ENCODE measurements at places on chromosomes 1 and 21.
A peak's percentile ranks its signal among the peaks of the same experiment; 100 is the strongest.

DNA sequence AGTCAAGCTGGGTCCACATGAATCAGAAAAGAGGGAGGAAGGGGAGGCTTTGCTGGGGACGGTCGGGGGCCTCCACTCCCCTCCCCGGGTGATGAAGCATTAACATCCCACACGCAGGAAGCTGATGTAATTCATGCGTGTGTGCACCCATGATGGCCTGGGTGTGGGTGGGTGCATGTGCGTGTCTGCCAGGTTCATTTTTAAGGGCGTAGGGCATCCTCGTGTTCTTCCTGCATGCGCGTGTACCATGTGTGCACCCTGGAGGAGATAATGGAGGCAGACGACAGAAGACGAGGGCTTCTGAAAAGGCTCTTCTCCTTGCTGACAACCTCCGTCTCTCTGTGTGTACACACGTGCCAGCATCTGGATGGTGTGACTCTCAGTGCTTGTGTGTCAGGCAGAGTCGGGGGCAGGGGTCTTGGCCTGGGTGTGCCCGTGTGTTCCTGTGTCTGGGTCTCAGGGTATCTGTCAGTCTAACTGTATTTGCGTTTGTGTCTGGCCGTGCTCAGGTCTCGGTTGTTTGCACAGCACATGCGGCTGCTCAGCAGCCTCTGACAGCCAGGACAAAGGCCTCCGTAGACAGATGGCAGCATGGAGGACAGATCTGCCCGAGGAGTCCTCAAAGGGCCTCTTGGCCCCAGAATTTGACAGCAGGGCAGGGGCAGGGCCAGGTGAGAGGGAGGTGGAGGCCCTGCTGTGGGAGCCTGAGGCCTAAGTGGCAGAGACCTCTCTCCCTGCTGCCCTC lies 2.4 kb downstream of the RAP1GAP start:
- no peak for DNase-seq

- no peak for DNase-seq
These were observed 7.8 kb downstream of the ZBTB7B start for GRCh38 chr1:155010211-155010918.

DNA sequence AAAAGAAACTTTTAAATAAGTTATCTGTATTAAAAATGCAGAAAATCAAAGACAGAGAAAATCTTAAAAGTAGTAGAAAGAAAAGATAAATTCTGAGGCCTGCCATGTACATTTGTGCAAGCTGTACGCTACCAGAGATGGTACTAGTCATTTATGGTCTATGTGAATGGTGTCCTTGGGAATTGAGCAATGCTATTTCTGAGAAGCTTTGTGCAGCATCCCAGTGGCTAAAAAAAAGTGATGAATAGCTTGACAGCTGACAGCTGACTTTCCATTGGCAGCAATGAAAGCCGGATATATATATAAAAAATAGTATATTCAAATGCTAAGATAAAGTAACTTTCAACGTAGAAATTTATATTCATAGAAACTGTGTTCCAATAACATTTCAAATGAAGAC lies 58.8 kb upstream of the KCTD3 start:
- no peak for DNase-seq

- DNase-seq, result no peak
These were observed 20.6 kb downstream of the XKR8 start for GRCh38 chr1:27980216-27980845.

- DNase-seq, result peak; percentile 39
These were observed 714 bp downstream of the DFFA start for GRCh38 chr1:10471411-10472219.

DNA sequence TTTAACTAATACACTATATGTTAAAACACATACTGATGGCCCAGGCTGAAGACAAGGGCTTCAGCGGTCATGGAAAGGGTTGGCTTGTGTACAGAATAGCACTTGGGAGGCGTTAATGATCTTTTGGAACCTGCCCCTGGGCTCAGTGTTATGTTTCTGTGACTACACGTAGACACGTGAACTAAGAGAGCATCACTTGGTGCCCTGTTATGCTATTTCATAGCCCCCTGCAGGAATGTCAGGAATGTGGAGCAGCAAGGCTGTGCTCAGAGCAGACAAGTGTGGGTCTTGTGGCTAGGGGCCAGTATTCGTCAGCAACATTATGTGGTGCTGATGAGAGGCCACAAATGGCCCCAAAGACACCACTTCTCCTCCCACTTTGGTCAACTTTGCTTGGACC lies 132.4 kb downstream of the MAP3K21 start:
- DNase-seq, result no peak

DNA sequence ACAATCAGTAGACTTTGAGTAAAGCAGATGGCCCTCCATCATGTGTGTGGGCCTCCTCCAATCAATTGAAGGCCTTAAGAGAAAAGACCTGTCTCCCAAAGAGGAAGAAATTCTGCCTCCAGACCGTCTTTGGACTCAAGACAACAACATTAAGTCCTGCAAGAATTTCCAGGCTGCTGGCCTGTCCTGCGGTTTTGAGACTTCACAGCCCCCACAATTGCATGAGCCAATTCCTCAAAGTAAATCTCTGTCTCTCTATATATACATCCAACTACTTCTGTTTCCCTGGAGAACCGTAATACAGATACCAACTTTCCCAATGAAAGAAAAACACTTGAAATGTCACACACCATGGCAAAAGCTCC lies 16.4 kb downstream of the REG4 start:
- no peak for DNase-seq

DNA sequence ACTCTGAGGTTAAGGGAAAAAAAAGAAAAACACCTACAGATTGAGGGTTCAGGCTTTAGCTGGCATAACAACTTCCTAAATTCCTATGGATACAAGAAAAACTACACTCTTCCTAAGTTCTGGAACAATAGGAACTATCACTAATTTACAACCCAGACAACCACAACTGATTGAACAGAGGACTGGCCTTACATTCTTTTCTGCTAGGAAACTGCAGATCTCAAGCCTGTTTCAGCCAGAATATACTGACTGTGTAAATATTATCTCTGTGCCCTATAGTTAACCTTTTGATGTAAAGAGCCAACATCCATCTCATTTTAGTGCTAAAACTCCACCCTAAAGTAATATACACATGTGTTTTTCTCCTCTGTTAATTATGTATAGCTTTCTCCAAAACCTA lies 1186.5 kb upstream of the TMPRSS15 start:
- no peak for DNase-seq

DNA sequence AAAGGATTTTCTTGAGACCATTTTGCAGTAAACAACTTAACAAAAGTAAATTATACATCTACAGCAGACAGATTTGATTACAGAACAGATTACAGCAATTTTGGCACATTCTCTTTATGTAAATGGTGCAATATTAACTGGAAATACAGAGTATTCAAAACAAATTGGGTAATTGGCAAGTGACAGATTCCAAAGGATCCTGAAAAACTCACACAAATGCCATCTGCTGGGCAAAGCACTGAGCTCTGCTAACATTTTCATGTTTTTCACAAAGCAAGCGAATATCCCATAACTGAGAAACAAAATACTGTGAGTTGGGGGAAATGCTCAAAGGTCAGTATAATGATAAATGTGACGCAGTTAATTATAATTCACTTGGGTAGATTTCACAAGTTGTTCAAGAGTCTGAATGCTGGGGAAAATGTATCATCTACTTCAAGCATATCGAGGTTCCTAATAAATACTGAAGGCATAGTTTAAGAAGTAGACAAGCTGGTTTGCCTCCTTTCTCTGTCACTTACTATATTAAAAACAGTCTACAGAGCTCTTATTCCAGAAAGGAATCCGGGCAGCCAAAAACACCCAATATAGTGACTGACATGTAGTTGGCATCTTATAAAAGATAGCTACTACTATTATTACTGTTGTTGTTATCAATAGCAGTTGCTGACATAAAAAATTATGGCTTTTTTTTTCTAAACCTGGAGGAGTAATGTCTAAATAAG lies 75.8 kb upstream of the SDC3 start:
- no peak for DNase-seq

DNA sequence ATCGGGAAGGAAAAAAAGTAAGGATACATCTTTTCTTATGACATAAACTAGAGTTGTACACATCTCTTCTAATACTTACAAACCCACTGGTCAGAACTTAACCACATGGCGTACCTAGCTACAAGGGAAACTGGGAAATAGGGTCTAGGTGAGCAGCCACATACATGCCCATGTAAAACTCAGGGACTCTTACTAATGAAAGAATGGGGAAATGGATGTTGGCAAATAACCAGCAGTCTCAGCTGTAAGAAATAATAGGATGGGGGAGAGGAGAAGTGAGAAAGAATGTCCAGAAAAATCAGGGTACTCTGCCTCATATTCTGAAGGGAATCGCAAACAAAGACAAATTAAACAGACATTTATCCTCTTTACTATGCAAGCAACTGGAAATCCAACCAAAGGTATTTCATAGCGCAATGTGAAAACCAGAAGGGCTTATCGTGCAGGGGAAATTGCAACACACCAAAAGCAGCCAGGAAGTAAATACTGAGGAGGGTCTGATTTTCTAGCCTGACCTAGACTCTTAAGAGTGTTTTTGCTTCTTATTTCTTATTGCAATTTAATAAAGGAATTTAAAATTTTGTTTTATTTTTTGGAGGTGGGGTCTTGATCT lies 17.5 kb downstream of the GTF2B start:
- DNase-seq, result no peak

GRCh38 chr1:101175466-101175865 lies 61.4 kb upstream of the S1PR1 start:
- no peak for DNase-seq

DNA sequence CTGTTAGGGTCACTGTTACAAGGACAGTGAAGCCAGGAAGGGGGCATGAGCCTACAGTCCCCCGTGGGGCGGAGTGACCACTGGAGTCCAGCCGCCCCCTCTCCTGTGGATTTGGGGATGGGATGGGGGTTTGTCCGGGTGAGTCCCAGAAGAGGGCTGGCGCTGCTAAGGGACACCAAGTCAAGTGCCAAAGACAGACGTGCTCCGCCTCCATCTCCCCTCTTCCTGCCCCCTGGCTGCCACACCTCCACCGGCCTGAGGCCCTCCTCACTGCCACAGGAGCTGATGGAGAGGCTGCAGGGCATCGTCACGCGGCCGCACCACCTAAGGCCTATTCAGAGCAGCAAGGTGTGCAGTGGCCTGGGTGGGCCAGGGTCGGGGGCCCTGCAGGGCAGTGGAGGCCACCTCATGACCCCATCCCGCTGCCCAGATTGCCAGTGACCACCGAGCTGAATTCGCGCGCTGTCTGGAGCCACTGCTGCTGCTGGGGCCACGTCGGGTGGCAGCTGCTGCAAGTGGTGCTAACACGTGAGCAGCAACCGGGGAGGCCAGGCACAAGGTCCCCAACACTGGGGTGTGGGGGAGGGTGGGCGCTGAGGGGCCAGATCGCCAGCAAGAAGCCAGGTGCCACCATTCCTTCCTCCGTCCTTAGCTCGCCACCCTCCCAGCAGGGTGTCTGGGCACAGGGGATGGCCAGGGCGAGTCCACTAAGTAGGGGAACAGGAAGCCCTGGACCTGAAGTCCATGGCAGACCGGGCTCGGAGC lies 4.9 kb downstream of the RNF207 start:
- DNase-seq, result no peak

DNA sequence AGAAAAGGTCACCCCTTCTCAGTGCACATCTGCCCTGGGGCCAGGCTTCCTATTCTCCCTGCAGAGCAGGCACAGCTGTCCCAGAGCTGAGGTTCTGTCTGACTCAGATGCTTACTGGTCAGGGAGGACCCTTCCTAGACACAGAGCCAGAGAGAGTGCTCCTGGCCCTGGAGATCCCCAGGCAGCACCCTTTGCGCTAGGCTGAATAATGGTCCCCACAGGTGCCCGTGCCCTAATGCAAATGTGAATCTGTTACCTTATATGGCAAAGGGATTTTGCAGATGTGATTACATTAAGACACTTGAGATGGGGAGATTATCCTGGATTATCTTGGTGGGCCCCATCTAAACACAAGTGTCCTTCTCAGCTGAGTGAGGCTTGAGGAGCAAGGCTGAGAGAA lies 2.6 kb upstream of the TNNI1 start:
- DNase-seq, result no peak

- DNase-seq, result peak; percentile 35
These were observed 84.6 kb downstream of the VPS13D start for GRCh38 chr1:12314333-12314903.

DNA sequence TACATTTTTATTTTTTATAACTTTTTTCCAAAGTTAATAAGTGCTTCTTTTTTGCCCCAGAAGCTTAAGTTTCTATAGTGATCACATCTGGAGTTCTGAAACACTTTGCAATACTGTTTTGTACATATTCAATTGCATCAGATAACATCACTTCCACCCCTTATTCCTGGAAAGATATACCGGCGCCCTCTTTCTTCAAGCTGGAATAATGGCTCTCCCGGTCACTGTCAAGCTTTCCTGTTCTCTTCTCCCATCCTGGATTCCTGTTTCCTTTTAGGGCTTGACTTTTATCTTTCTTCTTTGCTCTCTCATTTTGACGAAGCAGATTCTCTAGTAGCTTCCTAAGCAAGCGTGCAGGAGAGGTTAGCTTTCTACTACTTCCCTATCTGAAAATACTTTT lies 1866.8 kb downstream of the MRPL39 start:
- DNase-seq, result no peak

GRCh38 chr1:159000625-159001024 lies 9.1 kb upstream of the IFI16 start:
- no peak for DNase-seq

DNA sequence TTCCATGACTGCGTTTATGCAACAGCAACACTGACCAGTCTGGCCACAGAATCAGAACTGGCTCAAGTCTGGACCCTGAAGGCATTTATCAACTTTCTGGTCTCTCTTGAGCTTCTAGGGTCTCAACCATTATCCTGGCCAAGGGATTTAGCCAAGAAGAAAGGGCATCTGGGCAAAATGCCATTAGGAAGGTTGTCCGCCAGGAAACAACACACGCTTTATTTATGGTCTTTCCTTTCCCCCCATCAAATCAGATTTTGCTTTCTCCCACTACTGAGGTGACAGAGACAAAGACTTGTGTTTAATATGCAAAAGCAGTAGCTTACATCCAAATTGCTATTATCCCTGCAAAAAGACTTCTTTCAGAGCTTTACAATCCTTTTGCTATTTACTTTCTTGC lies 81.6 kb upstream of the PPP2R5A start:
- no peak for DNase-seq

GRCh38 chr1:31396633-31397351 lies 16.2 kb upstream of the SERINC2 start:
- DNase-seq, result peak; percentile 33

GRCh38 chr21:45570071-45570470 lies 27.8 kb upstream of the SLC19A1 start:
- no peak for DNase-seq

DNA sequence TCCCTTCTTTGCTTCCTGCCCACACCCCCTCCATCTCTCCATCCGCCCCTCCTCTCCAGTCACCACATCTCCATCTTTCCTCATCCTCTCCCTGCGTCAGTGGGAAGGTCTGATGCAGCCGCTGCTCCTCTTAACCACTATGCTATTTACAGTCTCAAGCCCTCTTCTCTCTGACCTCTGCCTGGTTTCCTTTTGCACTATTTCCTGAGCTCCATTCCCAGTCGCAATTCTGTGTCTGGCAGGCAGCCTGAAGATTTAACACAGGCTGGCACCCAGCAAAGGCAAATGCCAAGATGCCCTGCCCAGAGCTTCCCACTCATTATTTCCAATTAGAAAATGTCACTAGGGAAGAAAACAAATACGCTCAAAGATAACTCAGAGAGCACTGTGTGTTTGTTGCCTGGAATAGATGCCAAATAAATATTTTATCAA lies 89.6 kb upstream of the LPGAT1 start:
- DNase-seq, result no peak

Data from NAMALWA (cell line).